Skeletal muscle cell (primary cell): ENCODE measurements at places on chromosomes 16 and 17.

DNA sequence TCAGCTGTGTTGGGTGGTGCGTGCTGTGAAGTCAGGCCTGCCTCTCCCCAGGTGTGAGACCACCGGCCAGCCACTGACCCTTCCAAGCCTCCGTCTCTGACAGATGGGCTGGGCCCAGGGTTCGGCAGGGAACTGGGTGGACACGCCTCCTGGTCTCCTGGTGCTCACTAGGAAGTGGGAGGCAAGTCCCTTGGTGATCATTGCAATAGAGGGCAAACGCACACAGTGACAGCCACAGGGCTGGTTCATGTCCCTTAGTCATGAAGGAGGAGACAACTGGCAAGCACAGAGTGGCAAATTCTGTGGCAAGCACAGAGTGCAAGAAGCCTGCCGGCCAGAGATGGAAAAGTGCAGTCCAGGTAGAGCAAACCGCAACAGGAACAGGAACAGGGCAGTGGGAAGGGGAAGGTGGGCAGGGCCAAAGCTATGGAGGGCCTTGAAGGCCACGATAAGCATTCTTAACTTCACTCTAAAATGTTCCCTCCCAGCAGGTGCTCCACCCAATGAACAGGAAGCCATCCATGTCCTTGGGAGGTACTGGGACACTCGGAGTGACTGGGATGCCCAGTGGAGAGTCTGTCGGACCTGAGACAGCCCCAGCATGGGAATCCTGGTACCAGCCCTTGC lies 21.9 kb downstream of the USP7 start:
- no peak for DNase-seq

DNA sequence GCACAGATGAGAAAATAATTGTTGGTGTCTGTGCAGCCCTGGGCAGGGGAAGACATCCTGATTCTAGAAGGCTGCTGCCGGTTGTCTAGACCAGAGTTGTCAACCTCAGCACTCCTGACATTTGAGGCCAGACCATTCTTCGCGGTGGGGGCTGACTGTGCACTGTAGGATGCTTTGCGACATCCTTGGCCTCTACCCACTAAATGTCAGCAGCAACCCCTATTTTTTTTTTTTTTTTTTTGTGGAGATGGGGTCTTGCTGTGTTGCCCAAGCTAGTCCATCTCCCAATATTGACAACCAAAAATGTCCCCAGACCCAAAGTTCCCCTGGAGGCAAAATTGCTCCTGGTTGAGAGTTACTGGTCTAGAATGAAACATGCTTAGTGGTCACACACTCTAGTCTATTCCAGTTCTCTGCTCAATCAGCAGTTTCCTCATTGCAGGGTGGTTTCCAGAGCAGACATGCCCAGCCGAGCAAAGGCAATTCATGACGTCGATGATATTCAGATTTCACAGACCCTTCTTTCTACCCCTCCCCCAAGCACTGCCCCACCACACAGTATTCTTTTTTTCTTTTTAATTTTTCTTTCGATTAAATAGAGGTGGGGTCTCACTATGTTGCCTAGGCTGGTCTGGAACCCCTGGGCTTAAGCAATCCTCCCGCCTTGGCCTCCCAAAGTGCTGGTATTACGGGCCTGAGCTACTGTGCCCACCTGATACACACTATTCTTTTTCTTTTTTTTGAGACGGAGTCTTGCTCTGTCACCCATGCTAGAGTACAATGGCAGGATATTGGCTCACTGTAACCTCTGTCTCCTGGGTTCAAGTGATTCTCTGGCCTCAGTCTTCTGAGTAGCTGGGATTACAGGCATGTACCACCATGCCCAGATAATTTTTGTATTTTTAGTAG lies 9.0 kb downstream of the C17orf99 start:
- DNase-seq: no peak

GRCh38 chr16:10083301-10083700 lies 98.9 kb downstream of the GRIN2A start:
- DNase-seq: no peak

GRCh38 chr17:1683459-1683858 lies 1.2 kb downstream of the PRPF8 start:
- DNase-seq: no peak

GRCh38 chr17:70521821-70522256 lies 352.5 kb downstream of the KCNJ2 start:
- DNase-seq: peak; percentile 8

- no peak for DNase-seq
Observed at GRCh38 chr16:424623-425081, 797 bp upstream of the RAB11FIP3 start.

DNA sequence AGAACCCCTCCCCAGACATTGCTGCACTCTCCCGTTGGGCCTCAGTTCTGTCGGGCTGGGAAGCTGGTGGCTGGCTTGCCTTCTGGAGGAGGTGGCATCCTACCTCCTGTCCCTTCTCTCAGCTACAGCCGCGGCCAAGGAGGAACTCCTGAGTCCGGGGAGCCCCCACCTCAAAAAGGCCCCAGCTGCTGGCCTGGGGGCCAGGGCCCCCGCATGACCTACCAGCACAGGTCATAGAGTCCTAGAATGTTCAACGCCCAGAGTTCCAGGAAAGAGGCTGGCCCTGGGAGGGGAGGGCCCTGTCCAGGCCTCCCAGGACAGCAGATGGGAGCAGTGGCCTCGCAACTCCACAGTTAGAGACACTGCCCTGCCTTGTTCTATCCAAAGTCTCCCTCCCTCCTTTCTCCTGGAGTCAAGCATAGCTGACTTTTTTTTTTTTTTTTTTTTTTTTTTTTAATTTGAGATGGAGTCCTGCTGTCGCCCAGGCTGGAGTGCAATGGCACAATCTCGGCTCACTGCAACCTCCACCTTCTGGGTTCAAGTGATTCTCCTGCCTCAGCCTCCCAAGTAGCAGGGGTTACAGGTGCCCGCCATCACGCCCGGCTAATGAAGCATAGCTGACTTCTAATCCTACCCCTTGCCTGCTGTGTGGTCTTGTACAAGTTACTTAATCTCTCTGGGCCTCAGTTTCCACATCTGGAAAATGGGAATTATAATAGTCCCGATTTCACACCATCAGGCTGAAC lies 7.1 kb downstream of the CARHSP1 start:
- DNase-seq: no peak

- no peak for DNase-seq
Observed at GRCh38 chr17:34285286-34285792, at the start of gene CCL11. Gene CCL11, plus strand, starts transcription at chr17:34285742. Its CDS starts 67 bp downstream, at chr17:34285809.

DNA sequence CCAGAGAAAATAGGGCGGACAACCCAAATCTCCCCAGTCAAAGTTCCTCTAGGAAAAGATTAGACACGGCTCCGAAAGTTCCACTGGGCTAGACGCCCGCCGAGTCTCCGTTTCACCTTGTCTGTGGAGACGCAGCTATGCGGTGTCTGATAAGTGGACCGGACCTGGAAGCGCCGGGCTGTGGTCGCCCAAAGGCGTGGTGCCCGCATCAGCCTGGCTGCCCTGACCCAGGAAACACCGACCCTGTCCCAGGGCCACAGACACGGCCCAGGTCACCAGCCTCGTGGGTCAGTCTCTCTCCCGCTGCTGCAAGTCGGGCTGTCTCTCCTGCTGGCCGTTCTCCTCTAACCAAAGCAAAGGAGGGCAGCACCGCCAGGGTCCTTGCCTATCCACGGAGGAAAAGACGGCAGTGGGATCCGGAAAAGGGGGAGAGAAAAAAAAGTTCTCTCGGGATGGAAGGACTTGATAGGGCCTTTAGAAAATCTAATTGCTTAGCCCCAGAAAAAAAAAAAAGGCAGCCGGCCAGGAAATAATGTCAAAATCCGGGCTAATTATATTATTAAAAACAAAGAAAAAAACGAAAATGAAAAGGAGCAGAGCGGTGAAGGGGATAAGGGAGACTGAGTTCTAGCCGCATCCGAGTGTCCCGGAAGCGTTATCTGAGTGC lies 13.9 kb upstream of the FOXF1 start:
- no peak for DNase-seq

DNA sequence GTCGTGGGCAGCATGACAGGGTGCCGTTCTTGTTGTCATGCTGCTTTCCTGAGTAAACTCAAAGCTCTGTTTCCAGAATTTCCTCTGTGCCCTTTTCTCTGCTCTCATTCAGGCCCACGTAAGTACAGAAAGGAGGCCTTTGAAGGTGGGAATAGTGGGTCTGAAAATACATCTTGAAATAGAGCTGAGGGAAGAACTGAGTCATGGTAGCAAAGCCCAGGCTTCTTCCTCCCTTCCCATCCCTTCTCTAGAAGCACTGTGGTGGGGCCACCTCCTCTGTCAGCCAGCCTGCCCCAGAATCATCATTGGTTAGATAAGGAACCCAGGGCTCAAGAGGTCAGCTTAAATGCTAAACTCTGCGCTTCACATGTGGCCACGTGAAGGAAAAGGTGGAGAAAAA lies 9.4 kb downstream of the CTRL start:
- DNase-seq: no peak

- no peak for DNase-seq
Observed at GRCh38 chr17:68776451-68776850, 175.3 kb upstream of the FAM20A start.

GRCh38 chr17:40095944-40096791 lies 4.2 kb downstream of the NR1D1 start:
- DNase-seq: no peak

DNA sequence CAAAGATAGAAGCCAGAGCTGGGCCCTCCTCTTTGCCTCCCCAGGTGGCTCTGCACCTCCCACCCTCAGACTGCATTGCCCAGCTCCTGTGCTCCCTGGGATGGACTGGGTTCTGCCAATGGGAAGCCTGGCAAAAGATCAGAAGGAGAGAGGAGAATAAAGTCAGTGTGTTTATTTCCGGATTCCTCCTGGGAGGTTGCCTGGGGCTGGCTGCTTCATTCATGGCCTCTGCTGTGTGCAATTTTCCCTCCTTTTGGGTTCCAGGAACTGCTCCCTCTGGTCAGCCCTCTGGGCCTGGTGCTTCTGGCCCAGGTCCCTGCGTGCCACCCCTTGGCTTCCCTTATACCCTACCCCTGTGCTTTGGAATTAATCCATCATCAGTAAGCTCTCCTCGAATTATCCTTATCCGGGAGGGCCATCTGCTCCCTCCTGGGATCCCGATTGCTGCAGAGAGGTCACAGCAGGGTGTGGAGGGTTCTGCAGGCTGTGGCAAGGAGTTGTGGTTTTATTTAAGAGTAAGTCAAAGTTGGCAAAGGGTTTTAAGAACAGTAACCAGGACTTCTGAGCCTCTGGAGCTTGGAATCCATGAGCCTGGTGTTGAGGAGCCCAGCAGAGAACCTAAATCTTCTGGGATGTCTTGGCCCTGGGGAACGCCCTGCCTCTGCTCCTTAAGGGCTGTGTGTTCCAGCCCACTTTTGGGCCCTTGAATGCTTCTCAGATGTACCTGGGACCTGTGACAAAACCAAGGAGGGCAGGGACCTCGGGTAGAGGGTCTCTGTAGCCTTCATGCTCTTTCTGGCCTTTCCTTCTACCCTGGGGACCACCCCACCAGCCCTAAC lies 8.2 kb upstream of the MMP2 start:
- no peak for DNase-seq

GRCh38 chr17:41956522-41956921 lies 10.1 kb upstream of the CNP start:
- DNase-seq: no peak

- no peak for DNase-seq
Observed at GRCh38 chr17:76989519-76989918, 121.3 kb downstream of the MGAT5B start.

GRCh38 chr17:7674934-7675333 lies 12.4 kb downstream of the TP53 start:
- no peak for DNase-seq

- DNase-seq: no peak
Observed at GRCh38 chr16:10629592-10629963, 49.2 kb upstream of the EMP2 start.

- no peak for DNase-seq
Observed at GRCh38 chr16:66578651-66579531, at the start of gene CMTM2. Gene CMTM2, plus strand, starts transcription at chr16:66579463. Its CDS starts 145 bp downstream, at chr16:66579608.

- no peak for DNase-seq
Observed at GRCh38 chr16:54015147-54015546, 271.4 kb downstream of the IRX3 start.

GRCh38 chr17:41691031-41691777 lies 2.5 kb downstream of the EIF1 start:
- DNase-seq: no peak

- DNase-seq: no peak
Observed at GRCh38 chr17:72872396-72872795, 220.1 kb downstream of the SLC39A11 start.

DNA sequence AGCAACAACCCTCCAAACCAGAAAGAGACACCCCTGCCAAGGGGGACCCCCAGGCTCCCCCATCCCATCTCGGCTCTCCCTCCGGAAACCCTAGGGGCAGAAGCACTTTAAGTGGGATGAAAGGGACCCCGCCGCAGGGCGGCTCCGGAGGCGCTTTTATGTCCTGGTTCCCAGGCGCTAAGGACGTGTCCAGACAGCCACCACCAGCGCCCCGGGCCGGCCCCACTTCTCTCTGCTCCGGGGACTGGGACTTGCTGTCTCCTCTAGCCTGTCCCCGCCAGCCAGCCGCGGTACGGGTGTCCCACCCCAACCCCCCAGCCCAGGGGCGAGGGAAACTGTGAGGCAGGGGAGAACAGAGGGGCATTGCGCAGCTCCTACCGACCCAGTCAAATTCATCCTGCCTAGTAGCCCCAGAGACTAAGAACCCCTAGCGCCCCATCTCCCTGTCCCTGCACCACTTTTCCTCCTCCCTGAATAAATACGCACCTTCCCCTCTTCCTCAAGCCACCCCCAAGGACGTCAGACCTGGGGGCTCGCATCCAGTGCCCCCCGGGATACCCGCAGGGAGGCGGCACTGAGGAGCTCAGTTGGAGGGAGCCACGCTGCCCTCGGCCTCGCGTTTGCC lies 4.1 kb downstream of the SP6 start:
- no peak for DNase-seq

GRCh38 chr16:15865742-15866141 lies 8.9 kb upstream of the MYH11 start:
- peak; percentile 18 for DNase-seq

DNA sequence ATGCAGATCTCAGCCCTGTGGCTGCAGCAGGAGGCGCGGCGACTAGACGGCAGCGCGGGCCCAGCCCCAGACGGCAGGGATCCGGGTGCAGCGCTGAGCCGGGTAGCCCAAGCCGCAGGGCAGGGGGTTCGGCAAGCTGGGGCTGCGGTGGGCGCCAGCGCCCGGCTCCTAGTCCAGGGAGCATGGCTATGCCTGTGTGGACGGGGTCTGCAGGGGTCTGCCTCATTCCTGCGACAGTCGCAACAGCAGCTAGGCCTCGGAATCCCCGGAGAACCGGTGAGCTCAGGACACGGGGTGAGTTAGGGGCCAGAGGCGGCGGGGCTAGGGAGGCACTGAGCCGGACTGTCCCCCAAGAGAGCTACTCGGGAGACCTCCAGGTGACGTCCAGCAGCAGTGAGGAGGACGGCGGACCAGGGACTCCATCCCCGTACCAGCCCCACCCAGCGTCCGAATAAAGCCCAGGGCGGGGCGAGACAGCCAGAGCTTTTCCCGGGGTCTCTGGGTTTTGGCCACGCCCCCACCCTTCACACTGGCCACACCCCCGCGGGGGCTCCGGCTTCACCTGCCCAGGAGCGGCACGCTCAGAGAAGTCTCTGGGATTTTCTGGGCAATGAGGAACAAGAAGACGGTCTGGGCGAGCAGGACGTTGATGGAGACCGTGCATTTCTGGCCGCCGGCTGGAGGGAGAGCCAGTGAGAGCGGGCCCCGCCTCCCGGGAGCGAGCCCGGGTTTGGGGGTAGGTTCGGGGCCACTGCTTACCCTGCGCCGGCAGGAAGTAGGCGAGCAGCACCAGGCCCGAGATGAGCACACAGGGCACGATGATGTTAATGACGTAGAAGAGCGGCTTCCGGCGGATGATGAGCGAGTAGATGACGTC lies 1.1 kb downstream of the C17orf107 start:
- DNase-seq: no peak

- DNase-seq: no peak
Observed at GRCh38 chr16:54284931-54285413, 1.6 kb downstream of the IRX3 start.

GRCh38 chr16:85046931-85047866 lies 19.6 kb downstream of the KIAA0513 start:
- no peak for DNase-seq

GRCh38 chr17:68296217-68297191 lies 5.2 kb downstream of the ARSG start:
- DNase-seq: no peak
